Activated CD4-positive, alpha-beta T cell treated with anti-CD3 and anti-CD28 coated beads, Interleukin-2, amount 10 ng/mL, durations not matched to agents 7 days and 5 days (primary cell): ENCODE measurements at places on chromosomes 11 and 22.

GRCh38 chr11:61609980-61610366 lies 29.1 kb upstream of the SYT7 start:
- no peak for DNase-seq
- H3K36me3 ChIP-seq = no peaks in the 10 kb centered on the region
- no peaks in the 10 kb centered on the region for H3K27me3 ChIP-seq

- H3K27me3 ChIP-seq = peaks cover 2% of the 10 kb centered on the region
- no peak overlapping the region for H3K27ac ChIP-seq
- DNase-seq = no peak
- H3K36me3 ChIP-seq = no peaks in the 10 kb centered on the region
- H3K4me3 ChIP-seq = no peak overlapping the region
These were observed 19.2 kb downstream of the LRRC55 start for GRCh38 chr11:57200917-57201316.

GRCh38 chr22:39309881-39310714 lies 9.3 kb downstream of the RPL3 start:
- no peaks in the 10 kb centered on the region for H3K27me3 ChIP-seq
- no peak for DNase-seq
- H3K36me3 ChIP-seq = peaks cover 32% of the 10 kb centered on the region
- peaks cover 25% of the 10 kb centered on the region for H3K4me1 ChIP-seq
- H3K27ac ChIP-seq = peak overlapping the region; percentile 64
- H3K4me3 ChIP-seq = no peak overlapping the region

DNA sequence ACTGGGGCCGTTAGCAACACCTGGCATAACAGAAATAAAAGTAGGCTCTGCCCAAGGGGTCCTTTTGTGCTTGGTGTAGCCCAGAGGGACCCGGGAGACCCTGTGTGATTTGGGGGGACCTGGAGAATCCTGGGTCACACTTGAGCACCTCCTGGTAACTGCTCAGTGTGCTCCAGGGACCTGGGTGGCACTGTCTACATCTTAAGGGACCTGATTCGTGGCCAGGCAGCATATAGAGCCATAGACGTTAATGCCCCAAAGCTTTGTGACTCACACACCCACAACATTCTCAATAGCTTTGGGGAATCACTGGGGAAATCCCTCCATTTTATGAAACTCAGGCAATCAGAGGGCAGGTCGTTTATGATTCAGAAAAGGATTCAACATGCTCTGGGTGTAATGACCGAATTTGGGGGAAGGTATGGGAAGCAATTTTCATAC lies 3.6 kb upstream of the IGF2 start:
- peaks cover 66% of the 10 kb centered on the region for H3K27me3 ChIP-seq
- H3K4me3 ChIP-seq = no peak overlapping the region
- DNase-seq = no peak
- no peaks in the 10 kb centered on the region for H3K36me3 ChIP-seq
- peak overlapping the region; percentile 17 for H3K27ac ChIP-seq

- peaks cover 25% of the 10 kb centered on the region for H3K27me3 ChIP-seq
- H3K4me1 ChIP-seq = peaks cover 4% of the 10 kb centered on the region
- DNase-seq = no peak
- no peak overlapping the region for H3K4me3 ChIP-seq
- no peak overlapping the region for H3K27ac ChIP-seq
These were observed 4.3 kb downstream of the SCUBE1 start for GRCh38 chr22:43338766-43339345.

- H3K27me3 ChIP-seq = no peaks in the 10 kb centered on the region
- peak overlapping the region; percentile 90 for H3K4me3 ChIP-seq
- no peak for DNase-seq
These were observed 868 bp downstream of the TEF start for GRCh38 chr22:41382610-41383009.

DNA sequence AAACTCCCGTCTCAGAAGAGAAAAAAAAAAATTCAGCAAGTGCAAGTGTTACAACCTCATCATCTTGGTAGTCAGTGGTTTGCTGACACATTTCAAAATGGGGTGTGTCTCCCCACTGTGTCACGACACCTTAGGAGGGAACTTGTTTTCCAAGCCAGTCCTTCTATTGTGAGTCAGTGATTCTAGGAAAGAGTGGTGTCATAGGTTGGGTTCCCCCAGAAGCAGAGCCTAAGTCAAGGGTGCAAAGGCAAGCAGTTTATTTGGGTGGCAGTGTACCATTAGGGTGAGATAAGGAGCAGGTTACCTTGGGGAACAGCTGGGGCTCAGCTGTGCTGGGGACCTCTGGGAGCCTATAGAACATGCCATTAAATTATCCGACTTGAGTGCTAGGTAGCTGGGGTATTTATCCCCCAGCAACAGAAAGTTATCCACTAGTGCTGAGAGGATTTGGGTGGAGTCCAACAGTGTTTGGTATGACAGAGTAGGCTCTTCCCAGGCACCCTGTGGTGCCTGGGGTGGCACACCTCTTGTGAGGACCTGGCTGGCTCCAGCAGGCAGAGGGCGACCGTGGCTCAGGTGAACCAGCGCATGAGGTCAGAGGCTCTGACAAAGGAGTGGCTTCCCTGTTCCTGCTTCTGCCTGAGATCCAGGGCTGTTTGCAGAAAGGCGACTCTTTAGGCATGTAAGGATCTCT lies 41.7 kb downstream of the KIAA1671 start:
- peaks cover 4% of the 10 kb centered on the region for H3K27me3 ChIP-seq
- no peaks in the 10 kb centered on the region for H3K36me3 ChIP-seq
- peaks cover 65% of the 10 kb centered on the region for H3K4me1 ChIP-seq
- H3K4me3 ChIP-seq = peak overlapping the region; percentile 5

- H3K4me1 ChIP-seq = peaks cover 55% of the 10 kb centered on the region
- H3K36me3 ChIP-seq = peaks cover 2% of the 10 kb centered on the region
- peak overlapping the region; percentile 86 for H3K4me3 ChIP-seq
These were observed 687 bp downstream of the ALKBH8 start for GRCh38 chr11:107564877-107565218.

- no peak for DNase-seq
- peaks cover 20% of the 10 kb centered on the region for H3K36me3 ChIP-seq
- peaks cover 16% of the 10 kb centered on the region for H3K27me3 ChIP-seq
- peak overlapping the region; percentile 92 for H3K4me3 ChIP-seq
These were observed 1.4 kb downstream of the FBXO3 start for GRCh38 chr11:33772870-33773269.

DNA sequence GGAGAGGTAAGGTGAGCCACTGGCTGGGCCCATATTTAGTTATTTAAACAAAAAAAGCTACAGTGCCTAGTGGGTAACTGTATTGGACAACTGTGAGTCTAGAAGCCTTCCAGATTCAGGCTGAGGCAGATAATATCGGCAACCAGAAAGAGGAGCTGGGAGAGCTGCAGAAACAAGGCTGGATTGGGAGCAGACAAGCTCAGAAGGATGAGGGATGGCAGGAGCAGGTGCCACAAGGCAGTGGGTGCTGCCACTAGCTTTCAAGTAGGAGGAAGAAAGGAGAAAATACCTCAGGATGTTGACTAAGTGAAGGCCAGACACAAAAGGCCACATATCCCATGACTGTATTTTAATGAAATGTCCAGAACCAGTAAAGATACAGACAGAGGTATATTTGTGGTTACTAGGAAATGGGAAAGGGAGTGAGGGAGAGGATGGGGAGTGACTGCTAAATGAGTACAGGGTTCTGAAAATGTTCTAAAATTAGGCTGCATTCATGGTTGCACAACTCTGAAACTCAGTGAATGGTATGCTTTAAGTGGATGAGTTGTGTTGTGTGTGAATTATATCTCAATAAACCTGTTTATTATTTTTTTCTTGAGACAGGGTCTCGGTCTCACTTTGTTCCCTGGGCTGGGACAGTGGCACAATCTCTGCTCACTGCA lies 11.8 kb upstream of the RAPSN start:
- H3K4me3 ChIP-seq = no peak overlapping the region
- peaks cover 7% of the 10 kb centered on the region for H3K36me3 ChIP-seq
- no peaks in the 10 kb centered on the region for H3K4me1 ChIP-seq
- no peaks in the 10 kb centered on the region for H3K27me3 ChIP-seq
- H3K27ac ChIP-seq = peak overlapping the region; percentile 60

DNA sequence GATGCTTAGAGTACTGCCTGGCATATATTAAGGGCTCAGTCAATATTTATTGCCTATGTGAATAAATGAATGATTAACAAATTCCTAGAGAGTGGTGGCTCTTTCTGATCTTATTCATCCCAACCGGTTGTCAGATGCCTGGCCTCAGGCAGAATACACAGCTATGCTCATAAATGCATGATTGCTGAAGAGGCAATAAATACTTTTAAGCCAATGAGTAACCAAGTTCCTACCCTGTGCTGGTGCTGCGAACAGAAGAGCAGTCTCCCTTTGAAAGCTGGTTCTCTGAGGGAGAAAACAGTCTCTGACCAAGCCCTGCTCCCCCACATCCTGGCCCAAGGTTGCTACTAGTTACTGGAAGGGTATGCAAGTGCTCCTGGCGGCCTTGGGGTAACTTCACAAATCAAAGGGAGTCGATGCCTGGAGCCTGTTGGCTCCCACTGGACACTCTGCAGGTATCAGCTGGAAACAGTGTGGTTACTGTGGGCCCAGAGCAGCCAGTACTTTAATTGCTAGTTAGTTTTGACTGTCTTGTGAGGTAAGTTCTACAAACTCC lies 2.8 kb downstream of the USH1C start:
- peaks cover 2% of the 10 kb centered on the region for H3K4me1 ChIP-seq
- H3K27me3 ChIP-seq = peaks cover 34% of the 10 kb centered on the region
- no peak for DNase-seq
- no peak overlapping the region for H3K27ac ChIP-seq
- no peaks in the 10 kb centered on the region for H3K36me3 ChIP-seq

- H3K27ac ChIP-seq = no peak overlapping the region
- no peak overlapping the region for H3K4me3 ChIP-seq
- no peaks in the 10 kb centered on the region for H3K27me3 ChIP-seq
- H3K36me3 ChIP-seq = no peaks in the 10 kb centered on the region
- no peak for DNase-seq
These were observed 13.3 kb downstream of the PARVA start for GRCh38 chr11:12390687-12391110.
